ENCODE measurements at places on chromosomes 4 and X. TPM values are rescaled to one million over a fixed set of nuclear protein-coding genes. Genes with fewer than 3 reads are reported as not detected.
A peak's percentile ranks its signal among the peaks of the same experiment; 100 is the strongest.

- H3K27ac ChIP-seq, result peak overlapping the region; percentile 98
- no peaks in the 10 kb centered on the region for H3K36me3 ChIP-seq
- DNase-seq, result peak; percentile 53
- peak overlapping the region; percentile 90 for H3K4me3 ChIP-seq
- H3K4me1 ChIP-seq, result peaks cover 36% of the 10 kb centered on the region
Observed at GRCh38 chr4:2535376-2536192, 863 bp upstream of the FAM193A start.

GRCh38 chrX:47568656-47569295, 7.8 kb downstream of the ARAF start:
- no peak overlapping the region for H3K27ac ChIP-seq
- no peak overlapping the region for H3K4me3 ChIP-seq
- no peaks in the 10 kb centered on the region for H3K4me1 ChIP-seq
- no peaks in the 10 kb centered on the region for H3K27me3 ChIP-seq

GRCh38 chr4:95462921-95463320, 85.9 kb downstream of the UNC5C start:
- H3K4me3 ChIP-seq, result no peak overlapping the region
- H3K4me1 ChIP-seq, result no peaks in the 10 kb centered on the region
- H3K27ac ChIP-seq, result no peak overlapping the region
- no peaks in the 10 kb centered on the region for H3K27me3 ChIP-seq
- H3K36me3 ChIP-seq, result no peaks in the 10 kb centered on the region

- no peaks in the 10 kb centered on the region for H3K4me1 ChIP-seq
- H3K4me3 ChIP-seq, result peak within 1 kb of the TSS; percentile 45
- no peaks in the 10 kb centered on the region for H3K36me3 ChIP-seq
- DNase-seq, result peak; percentile 44
Observed at GRCh38 chrX:69503782-69504625, at the start of gene NALF2. Gene NALF2 (plus strand): TSS chrX:69504326. CDS start chrX:69505283, 957 bp downstream.

GRCh38 chr4:168634276-168634802, 137.5 kb downstream of the PALLD start:
- no peaks in the 10 kb centered on the region for H3K27me3 ChIP-seq
- DNase-seq, result no peak
- no peak overlapping the region for H3K4me3 ChIP-seq

TTC29 gene
- total RNA-seq, result not detected

ASB9 gene
- total RNA-seq, result 0.71 TPM

Data from heart right ventricle (tissue), 16 donors.